ENCODE measurements at places on chromosomes 3 and 15. TPM values are rescaled to one million over a fixed set of nuclear protein-coding genes. Genes with fewer than 3 reads are reported as not detected.

The VPS39 gene
- 95.3 TPM for total RNA-seq

DNA sequence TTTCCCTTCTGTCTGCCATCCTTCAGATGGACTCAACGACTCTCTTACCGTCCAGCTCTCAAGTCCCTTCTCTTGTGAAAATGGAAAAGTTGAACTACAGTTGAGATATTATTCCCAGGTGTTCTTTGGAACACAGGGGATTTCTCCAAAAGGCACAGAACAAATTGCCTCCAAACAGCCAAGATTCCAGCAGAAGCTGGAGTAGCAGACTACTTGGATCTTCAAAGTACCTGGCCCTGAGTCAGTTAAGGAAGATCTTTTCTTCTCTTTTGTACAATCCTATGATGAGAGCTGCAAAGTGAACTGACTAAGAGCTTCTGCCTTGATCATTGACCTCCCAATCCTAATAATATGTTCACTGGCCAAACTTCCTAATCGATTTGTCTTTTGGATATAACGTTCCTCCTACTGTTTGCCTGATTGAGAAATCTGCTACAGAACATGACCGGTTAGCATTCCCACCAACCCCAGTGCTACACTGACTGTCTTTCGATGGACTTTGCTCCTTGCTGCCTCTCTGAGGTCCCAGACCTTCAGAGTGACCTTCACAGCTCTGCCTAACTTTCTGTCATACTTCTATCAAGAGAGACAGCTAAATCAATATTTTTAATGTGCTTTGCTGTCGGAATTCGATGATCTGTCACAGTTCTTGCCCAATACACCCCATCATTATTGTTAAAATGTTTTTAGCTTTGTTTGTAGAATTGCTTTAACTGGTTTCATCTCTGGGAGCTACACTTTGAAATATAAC lies 21.9 kb downstream of the PAQR9 start:
- DNase-seq, result no peak

- DNase-seq, result no peak
Observed at GRCh38 chr3:197427021-197427420, 128.6 kb upstream of the DLG1 start.

The RAP2B gene
- 11.2 TPM for total RNA-seq

DNA sequence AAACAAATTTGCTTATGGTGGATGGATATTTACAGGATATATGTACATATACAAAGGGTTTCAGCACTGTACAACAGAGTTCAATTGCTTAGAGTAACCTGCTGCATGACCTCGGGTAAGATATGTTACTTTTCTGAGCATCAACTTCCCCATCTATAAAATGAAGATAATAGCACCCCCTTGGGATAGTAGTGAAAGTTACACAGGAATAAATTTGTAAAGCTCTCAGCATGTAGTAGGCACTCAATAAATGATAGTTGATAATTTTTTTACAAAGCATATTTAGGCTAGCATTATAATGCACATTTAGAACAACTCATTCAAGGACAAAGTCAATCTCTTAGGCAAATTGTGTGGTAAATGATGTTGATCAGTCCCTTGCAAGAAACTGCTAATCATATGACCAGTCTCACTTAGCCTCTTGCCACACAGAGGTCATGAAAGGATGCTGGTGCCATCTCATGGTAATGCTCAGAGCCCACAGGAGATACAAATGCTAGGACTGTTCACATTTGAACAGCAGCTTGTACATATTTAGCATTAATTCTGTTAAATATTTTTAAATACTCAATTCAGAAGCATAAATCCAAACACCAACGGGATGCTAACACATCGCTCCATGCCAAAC lies 123.9 kb downstream of the MAGI1 start:
- no peak for DNase-seq

- no peak for DNase-seq
Observed at GRCh38 chr3:194736277-194736895, 50.7 kb downstream of the FAM43A start.

The LEKR1 gene
- total RNA-seq, result 1.7 TPM

GRCh38 chr3:119302697-119303551 lies 8.7 kb downstream of the ARHGAP31 start:
- no peak for DNase-seq

DNA sequence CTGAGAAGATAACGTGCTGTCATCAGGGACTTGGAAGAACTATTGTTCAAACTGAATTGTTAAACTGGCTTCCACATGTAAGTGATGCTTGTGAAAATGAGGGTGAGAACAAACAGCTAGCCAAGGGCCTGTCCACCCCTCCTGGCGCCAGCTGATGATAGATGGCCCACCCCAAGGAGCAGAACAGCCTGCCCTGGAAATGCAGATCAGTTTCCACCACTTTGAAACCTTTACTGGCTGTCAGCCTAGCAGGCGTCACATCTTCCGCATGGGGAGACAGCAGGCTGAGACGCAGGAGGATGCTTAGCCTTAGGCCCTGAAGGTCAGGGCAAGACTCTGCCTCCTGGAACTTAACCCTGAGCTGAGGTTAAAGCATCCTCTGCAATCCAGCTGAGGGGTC lies 6.4 kb upstream of the SLC51B start:
- DNase-seq, result no peak

The CEP152 gene
- total RNA-seq, result 39.6 TPM

GRCh38 chr15:32834156-32834555 lies 116.4 kb downstream of the GREM1 start:
- no peak for DNase-seq

The ECE2 gene
- not detected for total RNA-seq

The ASB14 gene
- total RNA-seq, result not detected

The RNF123 gene
- 35.1 TPM for total RNA-seq

DNA sequence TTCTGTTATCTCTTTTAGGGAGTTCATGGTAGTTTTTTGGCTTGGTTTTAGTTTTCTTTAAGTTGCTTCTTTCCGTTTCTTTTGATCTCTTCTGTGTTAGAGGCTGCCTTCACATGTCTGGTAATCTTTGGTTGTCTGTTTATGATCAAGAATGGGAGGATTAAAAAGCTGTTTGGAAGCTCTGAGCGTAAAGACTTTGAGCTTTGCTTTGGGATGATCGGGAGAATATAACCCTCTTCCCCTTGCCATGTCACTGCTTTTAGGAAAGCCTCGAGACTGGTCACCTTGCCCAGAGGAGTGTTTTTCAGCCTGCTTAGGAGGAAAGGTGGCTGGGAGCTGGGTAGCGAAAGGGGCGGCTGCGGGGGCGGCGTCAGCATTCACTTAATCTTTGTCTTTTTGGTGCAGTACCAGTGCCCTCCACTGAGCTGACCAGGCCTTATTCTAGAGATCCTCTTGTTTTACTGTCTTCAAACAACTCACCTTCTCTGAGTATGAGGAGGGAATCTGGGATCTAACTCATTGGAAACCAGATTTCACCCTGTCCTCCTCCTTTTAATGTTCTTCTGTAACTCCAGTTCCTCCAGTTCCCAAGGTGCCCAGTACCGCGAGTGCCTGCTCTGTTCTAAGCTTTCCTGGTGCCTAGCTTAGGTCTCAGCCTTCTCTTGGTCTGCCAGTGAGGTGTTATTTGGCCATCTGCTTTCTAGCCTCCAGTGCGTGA lies 15.5 kb downstream of the TATDN2 start:
- DNase-seq, result peak; percentile 79

The GABRA5 gene
- total RNA-seq, result not detected

- DNase-seq, result no peak
Observed at GRCh38 chr3:130811557-130811956, 64.9 kb upstream of the PIK3R4 start.

The SEMA3G gene
- total RNA-seq, result 0.16 TPM

- DNase-seq, result no peak
Observed at GRCh38 chr3:14511623-14512280, 28.4 kb downstream of the GRIP2 start.

GRCh38 chr3:29167180-29167579 lies 113.7 kb upstream of the RBMS3 start:
- DNase-seq, result no peak

DNA sequence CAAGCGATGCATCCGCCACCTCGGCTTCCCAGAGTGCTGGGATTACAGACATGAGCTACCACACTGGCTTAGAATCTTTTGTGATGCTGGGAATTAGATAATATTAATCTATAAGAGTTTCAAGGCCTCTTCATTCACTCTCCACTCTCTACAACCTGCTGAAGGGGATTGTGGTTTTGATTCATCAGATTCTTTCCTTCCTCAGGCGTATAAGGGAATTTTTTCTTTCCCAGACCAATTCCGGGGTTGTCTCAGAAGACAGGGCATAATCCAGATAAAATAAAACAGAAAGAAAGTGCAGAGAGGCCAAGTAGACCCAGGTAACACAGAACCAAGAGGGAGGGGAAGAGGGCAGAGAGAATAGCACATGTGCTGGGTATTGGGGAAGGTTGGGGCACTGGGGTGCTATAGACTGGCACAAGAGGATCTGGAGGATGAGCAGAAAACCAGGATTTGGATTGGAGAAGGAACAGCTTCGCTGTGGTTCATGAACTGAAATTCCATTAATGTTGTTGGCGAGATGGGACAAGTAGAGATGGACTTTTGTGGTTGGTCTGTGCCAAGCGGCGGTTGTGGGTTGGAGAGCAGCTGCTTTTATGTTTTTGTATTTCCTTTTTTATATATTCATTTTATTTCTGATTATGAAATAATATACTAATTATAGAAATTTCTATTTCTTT lies 12.8 kb downstream of the ARL6IP5 start:
- no peak for DNase-seq

The COLQ gene
- total RNA-seq, result 2.0 TPM

The DNAH12 gene
- 0.26 TPM for total RNA-seq
